Skin of body (tissue), 3 donors: ENCODE measurements at places on chromosomes 6 and 20.

DNA sequence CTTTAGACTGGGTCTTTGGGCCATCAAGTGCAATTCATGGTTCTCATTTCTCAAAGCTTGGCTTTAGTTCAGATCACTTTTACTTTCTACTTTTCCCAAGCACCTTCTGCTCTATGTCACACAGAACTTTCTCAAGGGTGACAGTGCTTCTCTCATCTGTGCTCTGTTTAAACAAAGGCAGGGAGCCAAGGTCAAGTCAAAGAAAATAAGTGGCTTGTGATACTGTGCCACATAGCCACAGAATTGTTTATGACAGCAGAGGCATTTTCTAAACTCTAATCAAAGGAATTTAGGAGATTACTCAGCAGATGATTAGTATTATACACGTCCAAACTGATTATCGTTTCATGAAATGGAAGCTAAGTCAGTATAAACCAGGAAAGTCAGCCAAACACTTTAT lies 348.0 kb downstream of the HDGFL1 start:
- DNase-seq: no peak

- no peak for DNase-seq
Measured at GRCh38 chr20:48332555-48332954, 495.2 kb downstream of the PREX1 start.

DNA sequence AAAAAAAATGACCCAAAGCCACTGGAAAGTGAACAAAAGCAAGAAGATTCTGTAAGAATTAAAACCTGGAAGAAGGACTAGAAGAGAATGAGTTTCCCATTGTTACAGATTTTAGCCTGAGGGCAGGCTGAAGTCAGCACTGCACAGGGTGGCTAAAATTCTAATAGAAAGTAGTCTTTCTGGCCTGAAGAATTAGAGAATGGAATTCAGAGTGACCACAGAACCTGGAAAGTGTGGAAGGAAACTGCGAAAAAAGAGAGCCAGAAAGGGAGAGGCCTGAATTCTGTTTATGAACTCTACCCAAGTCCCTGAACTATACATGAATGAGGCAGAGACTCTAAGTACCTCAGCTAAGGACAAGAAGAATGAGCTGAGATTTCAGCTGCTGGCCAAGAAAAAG lies 38.9 kb upstream of the FILIP1 start:
- no peak for DNase-seq

DNA sequence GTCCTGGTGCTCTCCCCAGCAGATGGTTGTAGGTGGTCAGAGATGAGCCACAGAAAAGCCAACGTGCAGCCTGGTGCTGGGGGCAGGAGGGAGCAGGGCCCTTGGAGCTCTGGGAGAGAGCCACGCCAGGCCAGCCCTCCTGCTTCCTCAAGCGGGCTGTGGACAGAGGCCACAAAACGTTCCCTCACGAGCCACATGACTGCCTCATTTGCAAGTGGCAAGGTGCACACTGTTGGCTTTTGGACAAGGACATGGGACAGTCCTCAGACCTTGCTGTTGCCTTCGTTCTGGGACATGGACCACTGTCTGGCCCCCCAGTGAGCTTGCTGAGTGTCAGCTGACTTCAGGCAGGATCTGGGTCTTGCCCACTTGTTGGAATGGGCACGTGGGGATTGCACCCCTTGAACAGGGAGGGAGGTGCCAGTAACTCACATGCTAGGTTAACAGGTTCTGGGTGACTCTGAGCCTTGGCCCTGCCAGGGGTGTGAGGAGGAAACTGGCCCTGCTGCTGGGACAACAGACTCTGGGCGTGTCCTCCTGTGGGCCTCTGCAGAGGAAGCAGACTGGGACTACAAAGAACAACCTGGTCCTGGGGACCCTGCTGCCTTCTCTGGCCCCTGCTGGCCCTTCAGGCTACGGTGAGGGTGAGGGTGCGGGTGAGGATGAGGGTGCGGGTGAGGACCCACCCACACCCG lies 2.6 kb downstream of the SLCO4A1 start:
- DNase-seq: no peak

- no peak for DNase-seq
Measured at GRCh38 chr6:52364480-52365166, 2.7 kb downstream of the PAQR8 start.

DNA sequence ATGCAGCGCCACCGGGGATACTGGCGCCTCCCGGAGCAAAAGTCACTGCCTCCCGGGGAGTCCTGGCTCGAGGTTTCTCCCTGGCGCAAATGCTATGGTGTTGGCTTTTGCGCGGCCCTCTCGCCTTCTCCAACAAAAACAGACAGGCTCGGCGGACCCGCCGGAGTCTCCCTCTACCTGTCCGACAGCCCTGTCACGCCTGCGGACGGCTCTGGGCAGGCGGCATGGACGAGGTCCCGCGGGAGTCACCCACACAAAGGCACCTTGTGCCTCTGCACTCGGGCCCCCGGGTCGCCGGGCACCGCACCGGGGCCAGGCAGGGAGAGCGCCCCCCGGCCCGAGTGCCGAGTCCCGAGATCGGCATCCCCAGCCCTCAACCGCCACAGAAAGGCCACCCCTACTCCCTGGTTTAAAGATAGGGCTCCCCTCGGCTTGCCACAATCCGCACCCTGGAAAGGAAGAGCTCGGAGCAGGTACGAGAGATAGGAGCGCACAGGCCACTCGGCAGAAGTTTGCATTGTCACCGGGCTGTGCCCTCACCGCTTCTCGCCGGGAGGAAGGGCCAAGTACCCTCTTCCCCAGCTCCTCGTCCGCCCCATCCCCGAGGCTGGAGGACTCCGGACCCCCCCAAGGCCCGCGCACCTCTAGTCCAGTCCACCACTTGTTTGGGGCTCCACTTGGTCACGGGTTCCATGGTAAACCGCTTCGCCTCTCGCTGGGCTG lies 903 bp downstream of the CNKSR3 start:
- DNase-seq: no peak

DNA sequence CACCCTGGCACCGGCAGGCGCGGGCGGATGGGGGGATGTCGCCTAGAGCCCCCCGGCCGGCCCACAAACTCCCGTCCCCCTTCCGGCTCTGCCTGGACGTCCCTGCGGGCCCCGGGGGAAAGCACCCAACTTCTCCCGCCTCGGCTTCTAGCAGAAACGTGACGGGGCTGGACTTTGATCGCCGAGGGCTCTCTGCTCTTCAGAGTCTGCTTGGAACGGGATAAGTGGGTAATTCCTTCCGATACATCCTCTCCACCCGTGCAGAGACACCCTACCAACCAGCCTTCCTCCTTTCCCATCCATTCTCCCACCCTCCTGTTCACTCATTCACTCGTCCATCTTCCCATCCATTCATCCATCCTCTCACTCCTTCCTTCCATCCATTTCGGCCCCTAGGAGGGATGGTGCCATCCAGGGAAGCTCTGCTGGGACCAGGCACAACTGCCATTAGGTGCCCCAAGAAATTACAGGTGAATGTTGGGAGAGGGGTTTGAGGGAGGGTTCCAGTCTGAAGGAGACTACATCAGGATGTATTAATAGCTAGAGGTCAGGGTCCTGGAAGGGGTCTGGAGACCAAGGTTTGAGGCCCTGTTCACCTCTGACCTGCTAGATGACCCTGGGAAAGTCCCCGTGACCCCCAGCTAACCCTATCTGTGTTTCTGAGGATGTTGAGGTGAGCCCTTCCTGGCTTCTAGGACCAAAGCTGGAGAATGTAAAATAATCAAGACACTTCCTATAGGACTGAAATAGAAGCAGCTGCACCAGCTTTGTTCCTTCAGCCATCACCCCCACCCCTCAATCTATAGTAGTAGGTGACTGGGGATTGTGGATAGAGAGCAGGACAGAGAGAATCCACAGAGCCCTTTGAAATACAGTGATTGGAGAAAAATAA lies 538 bp downstream of the TTLL9 start:
- DNase-seq: no peak
